ENCODE measurements at places on chromosomes 1 and 21.

- no peak for DNase-seq
Measured at GRCh38 chr1:15132965-15133364, 20.6 kb upstream of the TMEM51 start.

- DNase-seq = no peak
Measured at GRCh38 chr1:75727571-75727970, 3.1 kb downstream of the ACADM start.

- no peak for DNase-seq
Measured at GRCh38 chr1:77672374-77672773, 10.1 kb downstream of the ZZZ3 start.

DNA sequence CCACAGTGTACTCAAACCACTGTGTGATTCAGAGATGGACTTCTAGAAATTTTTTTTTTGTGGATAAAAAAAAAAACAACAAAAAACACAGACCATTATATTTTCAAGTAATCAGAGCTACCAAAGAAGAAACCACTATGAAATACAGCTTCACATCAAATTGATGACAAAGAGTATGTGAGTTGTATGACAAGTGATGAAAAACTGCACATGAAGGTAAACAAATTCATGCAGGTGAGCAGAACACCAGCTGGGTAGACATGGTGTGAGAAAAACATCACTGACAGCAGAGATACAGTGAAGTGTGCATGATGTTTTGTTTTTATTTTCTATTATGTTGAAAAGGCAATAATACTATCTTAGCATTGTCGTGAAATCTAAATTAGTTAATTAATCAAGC lies 8.0 kb upstream of the PTPRC start:
- DNase-seq = no peak

DNA sequence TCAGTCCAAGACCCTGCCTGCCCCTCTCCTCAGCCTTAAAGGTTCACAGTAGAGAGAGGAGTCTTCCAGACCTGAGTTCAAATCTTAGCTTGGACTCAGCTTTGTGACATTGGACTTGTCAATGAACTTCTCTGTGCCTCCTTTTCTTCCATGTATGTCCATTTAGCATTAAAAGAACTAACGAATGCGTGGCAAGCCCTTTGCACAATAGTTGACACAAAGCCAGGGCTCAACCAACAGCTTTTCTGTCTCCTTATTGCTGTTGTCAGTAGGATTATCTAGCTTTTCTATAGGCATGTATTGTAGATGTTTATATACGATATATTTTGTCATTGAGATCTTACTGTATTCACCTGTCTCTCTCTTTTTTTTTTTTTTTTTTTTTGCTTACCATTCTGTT lies 450.8 kb downstream of the PTPRU start:
- DNase-seq = no peak

DNA sequence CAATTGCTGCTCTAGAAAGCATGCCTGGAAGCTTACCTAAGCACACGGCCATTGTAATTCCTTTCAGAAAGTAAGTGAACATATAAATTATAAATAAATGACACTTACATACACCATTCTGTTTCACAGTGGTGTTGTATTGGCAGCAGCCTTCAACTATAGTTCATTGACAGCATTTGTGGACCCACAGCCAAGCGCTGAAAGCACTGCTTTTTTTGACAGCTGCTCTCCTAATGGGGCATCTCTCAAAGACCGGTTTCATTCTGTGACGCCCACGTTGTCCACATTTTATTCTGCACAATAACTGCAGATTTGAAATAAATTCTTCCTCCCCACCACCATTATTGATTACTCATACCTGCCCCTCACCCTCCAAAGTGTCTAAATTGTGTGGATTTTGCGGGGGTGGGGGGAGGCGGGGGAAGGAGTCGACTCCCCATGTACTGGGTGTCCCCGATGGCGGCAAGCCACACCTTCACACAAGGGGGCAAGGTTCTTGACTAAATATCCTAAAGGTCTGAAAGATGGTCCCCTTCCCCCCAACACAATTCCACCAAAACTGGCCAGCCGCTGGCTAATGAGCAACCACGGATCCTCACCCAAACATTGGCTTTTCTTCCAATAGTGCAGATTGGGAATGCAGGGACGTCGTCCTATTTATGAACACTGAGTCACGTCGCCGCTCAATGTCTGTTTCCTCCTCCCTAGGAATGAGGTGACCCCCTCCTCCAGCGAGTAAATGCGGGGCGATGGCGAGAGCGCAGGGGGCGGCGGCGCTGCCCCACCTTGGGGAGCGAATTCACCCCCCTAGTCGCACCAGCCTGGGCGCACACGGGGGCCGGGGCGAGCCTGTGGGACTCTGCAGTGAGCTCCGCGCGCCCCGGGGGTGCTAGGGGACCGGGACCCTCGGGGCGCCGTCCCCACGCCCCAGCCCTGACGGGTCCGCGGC lies 960 bp downstream of the RCAN1 start:
- DNase-seq = no peak

DNA sequence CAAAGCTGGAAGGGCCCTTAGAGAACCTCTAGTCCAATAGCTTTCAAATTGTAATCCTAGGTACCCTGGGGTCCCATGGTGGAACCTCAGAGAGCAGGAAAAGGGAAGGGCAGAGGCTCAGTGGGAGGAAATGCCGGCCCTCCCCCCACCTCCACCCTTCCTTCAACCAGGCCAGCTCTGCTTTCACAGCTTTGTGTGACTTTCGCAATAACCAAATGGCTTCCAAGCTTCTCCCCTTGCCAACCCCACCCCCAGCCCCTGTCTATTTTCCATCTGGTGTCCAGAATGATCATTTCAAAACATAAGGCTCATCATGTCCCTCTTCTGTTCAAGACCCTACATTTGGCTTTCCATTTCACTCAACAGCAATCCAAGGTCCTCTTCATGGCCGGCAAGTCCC lies 74.4 kb downstream of the CD58 start:
- no peak for DNase-seq

DNA sequence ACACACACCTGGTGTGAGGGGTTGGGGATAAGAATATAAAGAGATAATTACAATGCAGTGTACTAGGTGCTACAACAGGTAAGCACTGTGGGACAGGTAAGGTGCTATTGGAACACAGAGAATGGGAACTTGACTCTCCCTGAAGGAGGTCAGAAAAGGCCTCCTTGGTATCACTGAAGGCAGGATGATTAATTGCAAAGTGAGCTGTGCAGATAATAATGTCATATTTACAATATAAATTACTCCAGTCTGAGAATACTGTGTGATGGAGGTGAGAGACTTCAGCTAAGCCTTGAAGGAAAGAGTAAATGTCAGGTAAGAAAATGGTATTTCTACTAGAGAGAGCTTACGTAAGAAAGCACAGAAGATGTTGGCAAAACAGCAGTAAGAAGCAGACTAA lies 91.6 kb downstream of the EPS15 start:
- DNase-seq = no peak

GRCh38 chr1:31183927-31184554 lies 55.6 kb downstream of the NKAIN1 start:
- no peak for DNase-seq

GRCh38 chr1:78426408-78426807 lies 64.4 kb upstream of the PTGFR start:
- no peak for DNase-seq

GRCh38 chr1:167077128-167077867 lies 12.9 kb downstream of the GPA33 start:
- DNase-seq = no peak

- no peak for DNase-seq
Measured at GRCh38 chr21:45461806-45462341, 56.9 kb downstream of the COL18A1 start.

DNA sequence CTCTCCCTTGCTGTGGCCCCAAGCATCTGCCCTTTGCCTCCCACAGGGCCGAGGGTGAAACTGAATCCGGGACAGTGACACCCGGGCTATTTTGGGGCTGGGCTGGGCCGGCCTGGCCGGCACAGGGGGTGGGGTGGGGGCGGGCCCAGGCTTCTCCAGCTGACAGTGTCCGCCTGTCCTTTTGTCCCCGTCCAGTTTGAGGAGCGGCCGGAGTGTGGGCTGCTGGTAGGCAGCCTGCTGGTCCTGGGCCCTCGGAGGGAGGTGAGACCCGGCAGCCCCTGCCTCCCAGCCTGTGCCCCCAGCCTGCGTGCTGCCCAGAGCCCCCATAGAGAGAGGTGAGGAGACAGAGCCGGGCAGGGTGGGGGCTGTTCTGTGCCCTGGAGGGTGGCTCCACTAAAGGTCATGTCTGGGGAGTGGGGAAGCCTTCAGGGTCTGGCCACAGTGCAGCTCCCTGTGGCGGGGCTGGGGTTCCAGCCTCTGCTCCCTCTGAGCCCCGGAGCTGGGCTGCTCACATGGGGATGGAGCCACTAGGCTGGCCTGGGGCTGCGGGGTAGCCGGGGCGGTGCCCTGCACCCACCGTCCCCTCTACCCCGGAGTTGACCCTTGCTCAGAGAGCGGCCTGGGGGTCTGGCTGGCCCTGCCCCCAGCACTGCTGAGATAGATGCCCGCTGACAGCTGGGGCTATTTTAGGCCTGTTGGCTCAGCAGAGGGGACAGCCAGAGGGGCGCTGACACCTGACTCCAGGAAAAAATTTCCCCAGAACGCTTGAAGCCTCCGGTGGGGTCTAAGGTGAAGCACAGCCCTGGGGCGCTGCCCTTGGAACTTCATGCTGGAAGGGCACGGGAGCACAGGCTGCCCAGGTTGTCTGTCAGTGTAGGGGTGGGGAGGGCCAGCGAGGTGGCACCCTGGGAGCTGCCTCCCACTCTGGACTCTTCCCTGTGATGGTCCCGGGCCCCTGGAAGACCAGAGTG lies at the start of gene OBSCN:
TSS of gene OBSCN (plus strand) at position 194 of the 971 bp plus-strand sequence. CDS start 3,740 bp downstream, outside the sequence.
- no peak for DNase-seq

DNA sequence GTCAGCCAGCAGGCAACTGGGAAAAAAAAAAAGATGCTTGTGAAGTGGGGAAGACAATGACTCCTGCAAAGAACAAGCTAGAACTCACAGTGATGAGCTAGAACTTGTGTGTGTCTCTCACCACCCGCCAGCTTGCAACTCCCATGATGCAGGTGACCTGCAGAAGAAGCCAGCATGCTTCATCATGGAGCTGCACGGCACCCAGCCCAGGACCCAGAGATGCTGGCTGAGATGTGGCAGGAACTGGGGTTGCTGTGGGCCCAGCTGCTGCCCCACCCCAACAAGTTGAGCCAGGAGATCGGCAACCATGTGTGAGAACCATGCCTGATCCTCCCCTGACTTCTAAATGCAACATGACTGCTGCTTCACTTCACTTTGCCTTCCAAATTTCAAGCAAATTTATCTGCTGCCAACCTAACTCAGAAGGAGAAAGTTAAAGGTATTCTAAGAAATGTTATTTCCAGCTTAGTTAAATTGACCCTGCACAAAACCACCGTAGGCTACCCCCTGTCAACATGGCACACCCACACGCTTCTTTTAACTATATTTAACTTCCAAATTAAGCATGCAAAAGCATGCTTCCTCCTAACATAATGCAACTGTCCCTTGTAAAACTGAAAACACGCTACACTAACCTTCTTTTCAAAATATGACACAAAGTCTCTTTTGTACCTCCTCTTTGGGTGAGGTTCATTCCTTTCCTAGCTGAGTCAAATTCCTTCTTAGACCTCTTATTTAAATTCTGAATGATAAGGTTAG lies 166.0 kb upstream of the IGSF21 start:
- no peak for DNase-seq
